ENCODE measurements at places on chromosomes 5 and 9.

DNA sequence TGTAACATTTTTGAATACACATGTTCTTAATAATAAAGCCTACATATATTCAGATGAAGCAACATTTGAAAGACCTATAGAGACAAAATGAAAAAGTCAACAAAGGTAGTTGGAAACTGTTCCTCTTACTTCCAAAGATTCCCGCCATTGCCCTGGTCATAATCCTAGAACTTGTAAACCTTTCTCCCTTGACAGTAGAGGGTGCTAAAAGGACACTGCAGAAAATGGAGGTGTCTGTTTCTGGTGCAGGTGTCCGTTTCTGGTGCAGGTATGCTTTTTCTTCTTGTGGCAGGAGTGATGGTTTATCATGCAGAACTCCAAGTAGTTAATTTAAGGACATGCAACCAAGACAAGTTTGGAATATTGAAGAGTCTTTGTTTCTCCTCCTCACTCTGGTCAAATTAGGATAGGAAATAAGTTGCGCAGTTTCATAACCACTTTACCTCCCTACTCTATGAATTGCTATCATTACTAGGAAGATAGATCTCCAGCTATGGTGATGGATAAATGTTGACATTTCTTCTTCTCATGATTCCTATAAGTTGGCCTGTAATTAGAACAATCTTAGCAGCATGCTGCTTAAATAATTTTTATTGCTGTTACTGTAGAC lies 56.0 kb upstream of the FAM174A start:
- peak; percentile 12 for DNase-seq

DNA sequence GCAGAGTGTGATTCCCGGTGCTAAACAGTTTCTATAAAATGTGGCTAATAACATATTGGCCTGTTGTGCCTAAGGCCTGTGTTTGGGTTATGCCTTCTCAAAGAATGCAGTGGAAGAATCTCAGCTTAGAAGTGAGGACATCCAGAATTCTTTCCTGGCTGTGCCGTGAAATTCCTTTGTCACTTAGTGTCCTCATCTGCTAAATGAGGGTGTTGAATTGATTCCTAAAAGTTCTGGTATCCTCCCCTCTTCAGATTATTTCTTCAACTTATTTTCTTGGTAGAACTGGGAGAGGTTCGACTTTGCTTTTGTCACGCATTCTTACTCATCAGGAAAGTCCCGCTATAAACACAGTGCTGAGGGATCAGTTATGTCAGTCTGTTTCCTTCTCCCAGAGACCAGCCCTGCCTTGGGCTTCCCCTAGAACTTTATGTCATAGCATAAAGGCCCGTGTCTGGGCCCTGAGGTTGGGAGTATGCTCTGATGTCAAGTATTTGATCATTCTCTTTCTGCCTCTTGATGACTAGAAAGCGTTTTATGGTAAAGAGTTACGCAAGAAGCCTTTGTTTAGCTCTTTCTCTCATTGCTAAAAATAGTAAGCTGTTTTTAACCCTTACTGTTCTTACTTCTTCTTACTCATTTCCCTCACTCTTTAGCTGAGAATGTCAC lies 29.5 kb downstream of the MTAP start:
- no peak for DNase-seq

GRCh38 chr5:29367176-29367833 lies 1826.2 kb upstream of the CDH6 start:
- no peak for DNase-seq

GRCh38 chr9:94622087-94622800 lies 17.1 kb downstream of the FBP1 start:
- DNase-seq: no peak

GRCh38 chr9:134659688-134660131 lies 18.1 kb downstream of the COL5A1 start:
- no peak for DNase-seq

GRCh38 chr9:16119261-16120230 lies 566.7 kb downstream of the CCDC171 start:
- DNase-seq: no peak

GRCh38 chr9:125655691-125656410 lies 51.2 kb downstream of the MAPKAP1 start:
- DNase-seq: no peak

DNA sequence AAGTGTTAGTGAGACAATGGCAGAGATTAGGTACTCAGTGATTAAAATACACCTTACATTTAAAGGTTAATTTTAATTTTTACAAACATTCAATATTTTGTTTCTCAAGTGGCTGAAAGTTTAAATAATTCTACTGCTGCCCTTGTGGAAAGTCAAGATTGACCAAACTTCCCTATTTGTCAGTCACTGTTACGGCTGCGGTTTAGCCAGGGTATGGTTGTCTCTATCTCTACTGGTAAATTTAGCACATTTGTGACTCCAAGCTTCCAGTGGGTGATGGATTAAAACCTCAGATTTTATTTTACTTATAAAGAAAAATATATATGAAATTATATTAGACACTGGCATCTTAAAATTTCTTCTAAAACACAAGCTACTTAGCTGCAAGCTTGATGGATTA lies 368.4 kb downstream of the CDH18 start:
- no peak for DNase-seq

- DNase-seq: no peak
Observed at GRCh38 chr9:121694001-121694400, 42.6 kb downstream of the DAB2IP start.

DNA sequence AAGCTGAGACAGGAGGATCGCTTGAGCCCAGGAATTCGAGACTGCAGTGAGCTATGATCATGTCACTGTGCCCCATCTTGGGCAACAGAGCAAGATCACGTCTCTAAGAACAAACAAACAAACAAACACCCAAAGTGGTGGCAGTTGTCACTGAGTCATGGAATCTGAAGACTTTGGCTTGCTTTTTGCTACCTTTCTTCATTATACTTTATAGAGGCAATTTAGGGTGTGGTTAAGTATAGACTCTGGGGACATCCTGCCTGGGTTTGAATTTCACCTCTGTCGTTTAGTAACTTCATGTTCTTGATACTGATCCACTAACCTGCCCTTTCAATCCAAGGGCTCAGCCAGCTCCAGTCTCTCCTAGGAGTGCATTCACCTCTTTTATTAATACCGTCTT lies 13.0 kb upstream of the HOMER1 start:
- no peak for DNase-seq

DNA sequence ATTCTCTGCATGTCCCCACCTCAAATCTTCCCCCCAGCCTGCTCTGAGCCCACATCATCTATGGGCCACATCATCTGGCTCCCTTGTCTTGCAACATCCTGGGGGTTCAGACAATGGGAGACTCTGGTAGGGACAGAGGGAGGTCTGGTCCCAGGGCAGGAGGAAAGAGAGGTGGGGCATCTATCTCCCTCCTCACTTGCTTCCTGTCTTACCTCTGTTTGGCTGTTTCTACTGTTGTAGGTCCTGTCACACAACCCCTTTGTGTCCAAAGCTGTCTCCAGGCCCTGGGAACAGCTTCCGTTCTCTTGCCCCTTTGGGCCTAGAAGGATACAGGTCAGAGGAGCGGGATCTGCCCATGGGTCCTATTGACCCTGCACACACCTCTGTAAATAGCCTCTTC lies 227.2 kb downstream of the NSG2 start:
- no peak for DNase-seq

DNA sequence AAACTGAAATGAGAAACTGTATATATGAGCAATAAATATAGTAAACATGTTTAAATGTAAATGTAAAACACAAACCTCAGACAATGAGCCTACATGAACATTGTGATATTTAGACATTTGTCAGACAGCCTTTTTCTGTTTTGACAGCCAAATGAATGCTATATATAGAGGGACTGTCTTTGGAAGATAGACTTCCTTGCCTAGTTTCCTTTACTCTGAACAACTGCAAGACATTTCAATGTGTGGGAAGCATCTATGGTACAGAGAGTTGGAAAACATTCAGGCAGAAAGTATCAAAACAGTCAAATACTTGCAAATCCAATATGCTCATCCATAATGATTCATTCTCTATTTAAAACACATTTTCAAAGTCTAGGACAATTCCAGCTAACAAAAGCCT lies 31.7 kb upstream of the TUSC1 start:
- DNase-seq: no peak

GRCh38 chr9:114126247-114127060 lies 27.4 kb upstream of the KIF12 start:
- no peak for DNase-seq

GRCh38 chr5:81486711-81487110 lies 92.8 kb upstream of the ACOT12 start:
- DNase-seq: no peak

DNA sequence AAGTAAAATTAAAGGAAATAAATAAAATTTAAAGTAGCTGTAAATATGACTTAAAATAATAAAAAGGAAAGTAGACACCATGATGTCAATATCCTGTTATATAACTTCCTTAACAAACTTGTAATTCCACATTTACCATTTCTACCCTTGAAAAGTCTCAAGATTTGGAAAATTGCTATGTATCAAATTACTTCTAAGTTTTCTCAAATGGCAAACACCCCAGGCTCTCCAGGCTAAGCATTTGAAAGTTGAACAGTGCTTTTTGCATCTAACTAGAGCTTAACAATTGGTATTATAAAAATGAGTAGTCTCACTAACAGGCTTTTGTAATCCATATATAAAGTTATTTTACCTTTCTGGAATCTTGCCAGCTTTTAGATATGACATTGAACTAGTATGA lies 41.5 kb upstream of the MACIR start:
- no peak for DNase-seq

GRCh38 chr5:18202164-18202563 lies 567.9 kb downstream of the TAF11L14 start:
- DNase-seq: no peak

GRCh38 chr5:38921174-38921573 lies 75.4 kb downstream of the OSMR start:
- no peak for DNase-seq

DNA sequence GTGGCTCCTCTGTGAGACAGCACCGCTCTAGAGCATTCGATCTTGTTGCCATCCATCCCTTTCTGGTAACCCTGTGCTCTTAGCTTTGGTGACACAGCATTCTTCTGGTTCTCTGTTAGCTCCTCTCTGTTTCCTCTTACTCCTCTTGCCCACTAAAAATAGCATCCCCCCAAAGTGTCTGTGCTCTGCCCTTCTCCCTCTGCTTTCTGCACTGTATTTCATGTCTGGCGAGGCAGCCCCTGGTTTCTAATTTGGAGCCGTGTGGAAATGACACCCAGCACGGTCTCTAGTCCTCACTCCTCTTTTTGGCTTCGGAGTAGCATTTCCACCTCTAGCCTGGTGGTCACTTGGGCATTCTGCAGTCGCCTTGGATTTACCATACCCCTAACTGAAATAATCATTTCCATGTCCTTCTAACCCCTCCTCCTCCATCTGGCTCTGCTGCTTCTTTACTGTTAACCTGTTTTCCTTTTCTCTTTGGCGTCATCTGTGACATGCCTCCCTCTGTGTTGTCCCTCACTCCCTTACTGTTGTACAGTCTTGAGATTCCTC lies 23.8 kb downstream of the NPR3 start:
- DNase-seq: no peak

DNA sequence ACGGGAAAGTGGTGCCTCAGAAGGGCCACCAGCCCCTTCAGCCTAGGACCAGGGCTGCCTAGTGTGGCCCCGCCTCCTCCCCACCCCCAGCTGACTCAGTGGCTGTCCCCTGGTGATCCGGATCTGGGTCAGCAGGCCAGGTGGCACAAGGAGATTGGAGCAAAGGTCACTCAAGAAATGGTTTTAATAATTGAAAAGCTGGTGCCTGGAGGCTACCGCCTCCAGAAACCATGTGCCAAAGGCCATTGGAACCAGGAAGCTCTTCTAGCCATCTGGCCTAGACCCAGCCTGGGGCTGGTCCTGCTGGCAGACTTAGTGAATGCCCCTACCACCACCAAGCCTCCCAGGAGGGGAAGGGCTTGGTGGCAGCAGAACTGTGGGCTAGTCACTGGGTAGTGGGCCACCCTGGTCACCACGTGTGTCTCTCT lies 1.5 kb downstream of the ST6GALNAC4 start:
- DNase-seq: no peak

- no peak for DNase-seq
Observed at GRCh38 chr5:5039918-5040317, 100.2 kb upstream of the ADAMTS16 start.

DNA sequence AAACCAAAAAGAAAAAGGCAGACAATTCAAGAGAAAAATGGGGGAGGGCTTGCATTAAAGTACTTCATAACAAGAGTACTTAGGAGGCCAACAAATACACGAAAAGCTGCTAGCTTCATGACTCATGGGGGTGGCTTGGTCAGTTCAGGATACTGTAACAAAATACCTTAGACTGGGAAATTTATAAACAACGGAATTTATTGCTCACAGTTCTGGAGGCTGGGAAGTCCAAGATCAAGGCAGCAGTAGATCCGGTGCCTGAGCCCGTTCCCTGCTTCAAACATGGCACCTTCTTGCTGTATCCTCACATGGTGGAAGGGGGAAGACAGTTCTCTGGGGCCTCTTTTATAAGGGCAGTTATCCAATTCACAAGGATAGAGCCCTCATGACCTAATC lies 111.4 kb downstream of the C9orf50 start:
- no peak for DNase-seq

GRCh38 chr5:112064271-112064701 lies 307.3 kb upstream of the NREP start:
- DNase-seq: no peak

- no peak for DNase-seq
Observed at GRCh38 chr5:138655530-138656190, 80.5 kb upstream of the HSPA9 start.

- DNase-seq: no peak
Observed at GRCh38 chr9:99185934-99186333, 35.8 kb downstream of the ALG2 start.

- no peak for DNase-seq
Observed at GRCh38 chr9:129347316-129348120, 169.5 kb upstream of the IER5L start.

DNA sequence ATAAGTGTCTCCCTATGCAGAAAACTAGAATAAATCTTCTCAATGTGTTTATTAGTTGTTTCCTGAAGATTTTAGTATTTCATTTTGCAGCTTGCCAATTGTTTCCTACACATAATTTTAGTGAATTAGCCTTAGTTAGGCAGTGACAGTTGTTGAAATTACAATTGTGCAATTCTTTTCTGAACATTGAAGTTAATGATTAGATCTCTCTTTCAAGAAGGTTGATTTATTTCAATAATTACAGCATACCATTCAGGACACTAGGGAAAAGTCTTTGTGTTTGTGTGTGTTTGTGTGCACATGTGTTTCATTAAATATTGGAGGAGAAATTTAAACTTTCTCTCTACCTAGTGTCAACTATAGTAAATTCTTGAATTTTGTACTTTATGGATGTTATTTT lies 199.6 kb upstream of the MPDZ start:
- DNase-seq: peak; percentile 19

GRCh38 chr9:135413461-135413860 lies 66.1 kb upstream of the PPP1R26 start:
- no peak for DNase-seq

GRCh38 chr5:63961598-63962161 lies 565 bp downstream of the HTR1A start:
- DNase-seq: no peak

Data from NCI-H2081 (cell line).